ENCODE measurements at places on chromosomes 6 and 20. TPM values are rescaled to one million over a fixed set of nuclear protein-coding genes. Genes with fewer than 3 reads are reported as not detected.

GRCh38 chr20:11745145-11745544, 172.5 kb upstream of the BTBD3 start:
- no peak for DNase-seq

GRCh38 chr6:93300661-93301060, 118.7 kb downstream of the EPHA7 start:
- no peak for DNase-seq

DNA sequence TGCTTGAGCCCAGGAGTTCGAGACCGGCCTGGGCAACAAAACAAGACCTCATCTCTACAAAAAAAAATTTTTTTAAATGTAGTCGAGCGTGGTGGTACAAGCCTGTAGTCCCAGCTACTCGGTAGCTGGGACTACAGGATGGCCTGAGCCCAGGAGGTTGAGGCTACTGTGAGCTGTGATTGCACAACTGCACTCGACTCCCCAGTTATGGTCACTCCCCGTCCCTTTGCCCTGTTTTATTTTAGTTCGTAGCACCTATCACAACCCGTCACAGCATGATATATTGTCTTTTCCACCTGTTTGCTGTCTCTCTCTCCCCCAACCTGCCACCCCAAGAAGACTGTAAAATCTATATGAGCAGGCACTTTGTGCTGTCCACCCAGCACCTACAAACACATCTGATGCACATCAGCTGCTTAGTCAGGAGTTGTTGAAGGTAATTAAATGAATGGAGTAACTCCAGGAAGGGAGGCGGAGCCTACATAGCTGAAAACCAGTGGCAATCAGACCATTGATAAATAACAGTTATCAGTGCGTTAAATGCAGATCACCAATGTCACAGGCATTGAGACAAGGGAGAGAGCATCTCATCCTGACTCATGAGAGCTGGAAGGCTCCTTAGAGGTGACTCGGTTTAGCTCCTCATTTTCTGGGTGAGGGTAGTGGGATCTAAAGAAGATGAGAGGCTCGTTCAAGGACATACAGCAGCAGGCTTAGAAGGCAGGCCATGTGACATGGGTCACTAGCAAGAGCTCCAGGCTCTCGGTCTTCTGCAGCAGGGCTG, 14.4 kb upstream of the XRN2 start:
- DNase-seq: no peak

The PCSK2 gene
- total RNA-seq: not detected

DNA sequence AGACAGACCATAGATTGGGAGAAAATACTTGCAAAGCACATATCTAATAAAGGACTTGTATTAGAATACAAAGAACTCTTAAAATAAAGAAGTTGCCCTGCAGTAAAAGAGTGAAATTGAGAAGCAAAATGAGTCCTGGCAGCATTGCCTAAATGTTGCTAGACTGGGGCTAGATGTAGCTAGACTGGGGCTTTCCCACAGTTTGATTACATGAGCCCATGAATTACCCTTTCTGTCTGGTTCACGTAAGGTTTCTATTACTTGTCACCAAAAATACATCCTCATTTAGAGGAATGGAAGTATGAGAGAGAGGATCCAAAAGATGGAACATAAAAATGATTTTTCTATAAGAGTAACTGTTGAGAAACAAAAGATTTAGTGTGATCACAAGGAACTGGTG, 57.6 kb upstream of the CCDC28A start:
- DNase-seq: no peak

- no peak for DNase-seq
These were observed 96.3 kb downstream of the PREX1 start for GRCh38 chr20:48731536-48731935.

DNA sequence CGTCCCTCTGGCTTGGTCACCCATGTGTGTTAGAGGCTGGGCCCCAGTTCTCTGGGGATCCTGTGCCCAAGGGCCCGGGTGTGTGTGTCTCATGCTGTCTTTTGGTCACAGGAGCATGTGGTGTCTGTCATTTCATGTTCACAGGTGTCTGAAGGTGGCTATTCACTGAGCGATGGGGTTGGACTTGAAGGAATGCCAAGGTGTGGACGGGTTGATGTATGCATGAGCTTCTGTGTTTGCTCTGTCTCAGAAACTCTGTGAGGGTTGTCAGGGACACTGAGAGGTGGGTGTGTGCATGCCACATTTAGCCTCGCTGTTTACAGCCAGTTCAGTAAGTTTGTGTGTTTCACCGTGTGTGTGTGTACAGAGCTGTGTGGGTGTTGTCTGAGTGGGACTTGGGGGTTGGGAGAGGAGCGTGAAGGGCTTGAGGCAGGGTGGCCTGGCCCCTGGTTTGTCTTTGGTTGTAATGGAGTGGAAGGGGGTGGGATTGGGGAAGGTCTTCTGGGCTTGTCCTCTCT, 1.2 kb downstream of the DDR1 start:
- no peak for DNase-seq

DNA sequence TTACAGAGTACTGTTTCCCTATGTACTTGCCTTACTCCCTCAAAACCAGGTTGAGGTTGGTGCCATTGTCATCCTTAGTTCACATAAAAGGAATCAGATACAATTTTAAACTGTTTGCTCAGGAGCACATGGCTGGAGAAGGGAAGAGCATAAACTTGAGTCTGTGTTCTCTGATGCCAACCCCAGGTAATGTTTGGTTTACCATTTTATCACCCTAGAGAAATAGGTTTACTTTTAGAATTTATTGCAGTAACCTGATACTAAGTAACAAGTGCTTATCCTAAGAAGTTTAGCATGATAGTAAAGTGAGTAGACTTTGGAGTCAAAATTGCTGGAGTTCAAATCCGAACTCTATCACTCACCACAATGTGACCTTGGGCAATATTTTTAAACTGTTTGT, 86.3 kb downstream of the RFPL4B start:
- no peak for DNase-seq

- no peak for DNase-seq
These were observed 176.7 kb downstream of the CLIC5 start for GRCh38 chr6:45838996-45839395.

DNA sequence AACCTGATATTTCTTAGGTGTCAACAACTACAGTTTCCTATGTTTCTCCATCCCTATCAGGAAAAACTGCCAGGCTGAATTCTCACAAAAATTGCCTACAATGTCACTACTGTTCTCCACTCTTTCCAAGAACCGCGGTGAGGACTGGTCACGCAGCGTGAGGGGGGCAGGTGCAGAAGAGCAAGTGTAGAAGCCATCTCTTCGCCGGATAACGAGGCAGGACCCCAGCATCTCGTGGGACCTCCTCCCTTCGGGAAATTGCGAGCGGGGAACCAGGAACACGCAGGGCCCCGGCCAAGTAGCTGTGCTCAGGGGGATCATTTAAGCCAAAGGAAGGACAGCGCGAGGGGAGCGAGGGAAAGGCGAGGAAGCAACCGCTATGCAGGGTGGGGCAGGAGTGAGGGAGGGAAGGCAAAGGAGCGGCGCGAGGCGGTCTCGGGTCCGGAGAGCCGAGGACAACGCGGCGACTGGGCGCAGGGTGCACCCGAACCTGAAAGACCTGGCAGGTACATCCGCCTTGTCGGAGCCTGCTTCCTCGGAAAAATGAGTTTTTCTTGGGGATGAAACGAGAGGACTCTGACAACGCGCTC, 559 bp downstream of the APMAP start:
- DNase-seq: peak; percentile 36

The SLA2 gene
- total RNA-seq: 47.1 TPM

The CRIP3 gene
- total RNA-seq: 2.9 TPM

- DNase-seq: no peak
These were observed 45.9 kb downstream of the RIPOR3 start for GRCh38 chr20:50645253-50646068.

DNA sequence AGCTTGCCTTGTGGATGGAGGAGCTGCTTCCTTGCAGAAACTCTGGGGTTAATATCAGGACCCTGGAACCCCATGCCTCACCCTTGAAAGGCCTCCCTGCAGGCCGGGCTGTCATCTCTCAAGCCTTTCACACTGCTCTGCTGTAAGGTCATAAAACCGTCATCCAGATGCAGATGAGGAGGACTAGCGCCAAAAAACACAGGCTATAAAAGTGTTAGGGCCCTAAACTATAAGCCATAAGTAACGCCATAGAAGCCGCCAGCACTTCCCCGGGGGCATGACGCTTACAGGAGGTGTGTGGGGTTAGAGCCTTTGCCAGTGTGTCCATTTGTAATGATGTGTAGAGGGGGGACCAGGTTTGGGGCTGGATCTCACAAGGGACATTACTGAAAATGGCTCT, 47.6 kb downstream of the CDH4 start:
- DNase-seq: no peak

DNA sequence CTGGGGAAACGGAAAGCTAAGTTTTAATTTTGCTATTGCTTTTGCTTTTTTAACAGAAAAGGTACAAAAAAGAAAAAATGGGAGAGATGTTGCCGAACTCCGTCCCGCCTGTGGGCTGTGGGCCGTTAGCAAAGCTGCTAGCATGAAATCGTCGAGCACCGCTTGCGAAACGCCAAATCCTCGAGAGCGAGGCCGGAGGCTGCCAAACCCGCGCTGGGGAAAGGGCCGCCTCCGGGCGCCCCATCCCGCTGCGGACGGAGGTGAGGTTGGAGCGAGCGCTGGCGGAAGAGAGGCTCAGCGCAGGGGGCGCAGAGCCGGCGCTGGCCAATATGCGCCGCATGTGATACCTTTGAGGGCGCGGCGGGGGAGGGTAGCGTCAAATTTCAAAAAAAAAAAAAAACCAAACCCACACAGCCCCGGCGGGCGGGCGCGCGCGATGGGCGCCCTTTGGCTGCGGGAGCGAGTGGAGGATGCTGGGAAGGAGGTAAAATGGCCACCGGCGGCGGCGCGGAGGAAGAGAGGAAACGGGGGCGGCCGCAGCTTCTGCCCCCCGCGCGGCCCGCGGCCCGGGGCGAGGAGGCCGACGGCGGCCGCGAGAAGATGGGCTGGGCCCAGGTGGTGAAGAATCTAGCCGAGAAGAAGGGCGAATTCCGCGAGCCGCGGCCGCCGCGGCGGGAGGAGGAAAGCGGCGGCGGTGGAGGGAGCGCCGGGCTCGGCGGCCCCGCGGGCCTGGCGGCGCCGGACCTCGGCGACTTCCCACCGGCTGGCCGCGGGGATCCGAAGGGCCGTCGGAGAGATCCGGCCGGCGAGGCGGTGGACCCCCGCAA, at the start of gene ZCCHC3:
Gene ZCCHC3, plus strand, starts transcription at position 473 of the 827 bp plus-strand sequence. Its CDS starts 17 bp downstream, at position 490.
- DNase-seq: peak; percentile 89

GRCh38 chr6:136129365-136129764, 120.7 kb downstream of the MTFR2 start:
- DNase-seq: no peak

GRCh38 chr6:34115403-34115795, 30.5 kb downstream of the GRM4 start:
- peak; percentile 10 for DNase-seq

DNA sequence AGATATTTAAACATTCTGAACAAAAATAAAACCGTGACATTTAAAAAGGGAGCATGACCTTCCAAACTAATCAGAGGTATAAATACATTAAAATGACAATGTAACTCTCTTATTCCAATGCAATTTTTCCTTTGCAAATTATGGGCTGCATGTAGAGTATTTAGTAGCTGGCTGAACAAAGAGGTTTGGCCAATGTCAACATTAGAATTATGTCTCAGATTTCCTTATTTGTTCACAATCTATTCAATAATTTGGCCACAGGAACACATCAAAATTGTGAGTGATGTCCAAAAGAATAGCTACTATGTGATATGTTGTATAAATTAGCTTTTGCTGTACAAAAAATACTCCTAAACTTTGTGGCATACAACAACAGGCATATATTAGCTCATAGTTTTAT, 580.0 kb upstream of the MARCKS start:
- no peak for DNase-seq

The CMTR1 gene
- 69.2 TPM for total RNA-seq

The INSM1 gene
- total RNA-seq: 6.9 TPM

DNA sequence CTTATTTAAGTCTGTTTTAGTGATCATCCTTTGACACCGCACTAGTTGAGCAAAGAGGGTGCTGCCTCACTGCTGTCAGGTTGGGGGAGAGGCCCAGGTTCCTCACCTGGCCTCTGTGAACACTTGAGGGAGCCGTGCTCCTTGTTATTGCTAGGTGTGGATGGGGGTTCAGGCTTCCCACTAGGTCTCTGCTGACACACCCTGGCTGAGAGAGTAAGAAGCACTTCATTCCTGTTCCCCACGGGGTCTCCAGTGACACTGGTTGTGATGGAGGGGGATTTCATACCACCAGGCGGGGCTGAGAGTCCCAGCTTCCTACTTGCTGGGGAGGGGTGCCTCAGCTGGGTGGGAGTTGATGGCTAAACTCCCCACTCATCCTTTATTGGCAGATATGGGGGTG, 11.1 kb upstream of the NOTCH4 start:
- DNase-seq: no peak

The KHDC1 gene
- 4.6 TPM for total RNA-seq

GRCh38 chr6:165722022-165722421, 59.0 kb upstream of the PDE10A start:
- no peak for DNase-seq

DNA sequence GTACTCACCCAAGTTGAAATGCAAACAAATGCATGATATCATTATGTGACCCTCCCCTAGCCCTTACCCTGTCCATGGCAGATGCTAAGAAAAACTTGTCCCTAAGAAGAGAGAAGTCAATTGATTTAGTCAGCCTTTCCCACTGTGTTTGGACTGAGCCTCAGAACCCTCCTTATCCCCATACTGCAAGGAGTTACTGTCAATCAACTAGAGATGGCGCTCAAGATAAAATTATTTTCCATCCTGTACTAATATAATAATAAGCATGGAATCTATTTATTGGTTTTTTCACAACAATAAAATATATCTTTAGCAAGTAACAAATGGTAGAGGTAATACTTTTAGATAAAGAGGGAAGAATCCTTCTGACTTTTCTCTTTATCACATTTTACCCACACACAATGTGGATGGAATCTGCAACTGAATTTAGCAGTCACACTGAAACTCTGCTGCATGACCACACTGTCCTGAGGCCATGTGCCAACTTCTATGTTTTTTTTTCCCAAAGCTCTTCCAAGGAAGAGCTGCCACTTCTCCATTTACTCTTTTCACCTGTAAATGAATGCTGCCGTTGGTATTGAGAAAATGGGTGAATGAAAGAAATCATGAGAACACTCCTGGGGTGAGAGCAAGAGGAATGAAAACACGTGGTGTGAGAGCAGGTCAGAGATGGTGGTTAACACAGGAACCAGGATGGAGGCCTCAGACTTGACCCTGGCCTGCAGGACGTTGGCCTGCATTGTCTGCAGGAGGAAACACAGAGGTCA, 10.5 kb downstream of the NT5E start:
- DNase-seq: no peak

- DNase-seq: no peak
These were observed 37.0 kb downstream of the BPIFB1 start for GRCh38 chr20:33320006-33320405.

- no peak for DNase-seq
These were observed 32.7 kb downstream of the SAYSD1 start for GRCh38 chr6:39082310-39082709.

The ME1 gene
- total RNA-seq: 0.24 TPM

The CLPSL2 gene
- not detected for total RNA-seq
